ENCODE measurements at places on chromosomes 7 and 10.

DNA sequence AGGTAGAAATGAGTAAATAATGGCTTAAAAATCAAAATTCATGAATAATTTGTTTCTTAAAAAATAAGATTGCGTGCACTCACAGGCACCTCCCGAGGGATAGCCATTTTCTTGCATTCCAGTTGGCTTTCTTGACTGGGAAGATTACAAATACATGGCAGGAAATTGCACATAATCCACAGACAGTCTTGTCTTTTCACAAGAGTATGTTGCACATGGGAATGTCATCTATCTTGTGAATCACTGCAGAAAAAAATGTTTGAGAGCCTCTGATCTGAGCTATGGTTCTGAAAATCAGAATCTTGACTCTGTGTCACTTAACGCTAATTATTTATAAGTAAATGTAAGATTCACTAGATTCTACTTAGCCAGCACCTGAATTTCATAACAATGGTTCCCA is 74.1 kb upstream of the PRKG1 start:
- DNase-seq = no peak

DNA sequence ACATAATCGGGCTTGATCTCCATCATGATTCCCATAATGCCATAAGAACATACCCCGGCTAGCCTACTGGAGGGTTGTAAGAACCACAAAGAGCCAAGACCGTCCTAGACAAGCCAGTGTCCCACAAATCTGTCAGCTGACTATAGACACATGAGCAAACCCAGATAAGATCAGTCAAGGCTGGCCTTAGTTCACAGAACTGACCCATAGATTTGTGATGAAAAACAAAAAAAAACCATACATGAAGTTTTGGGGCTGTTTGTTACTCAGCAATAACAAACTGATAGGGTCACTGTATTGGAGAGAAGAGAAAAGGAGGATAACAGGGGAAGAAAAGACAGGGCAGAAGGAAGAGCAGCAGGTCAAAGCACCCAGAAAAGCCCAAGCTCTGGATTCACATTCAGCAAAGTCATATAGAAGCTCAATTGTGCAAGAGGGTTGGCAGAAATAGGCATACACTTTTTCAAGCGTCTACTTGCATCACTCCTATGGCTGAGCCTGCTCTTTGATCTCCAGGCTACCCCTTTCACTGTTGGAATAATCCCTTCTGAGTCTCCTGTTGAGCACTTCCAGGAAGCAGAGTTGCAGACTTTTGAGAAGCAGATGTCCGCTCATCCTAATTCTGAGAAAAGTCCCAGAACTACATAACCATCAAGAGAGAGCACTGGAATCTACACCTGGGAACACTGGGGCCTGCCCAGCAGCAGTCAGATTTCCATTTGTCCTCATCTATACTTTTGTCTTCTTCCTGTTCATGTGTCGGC is 122.0 kb upstream of the HABP2 start:
- DNase-seq = no peak

DNA sequence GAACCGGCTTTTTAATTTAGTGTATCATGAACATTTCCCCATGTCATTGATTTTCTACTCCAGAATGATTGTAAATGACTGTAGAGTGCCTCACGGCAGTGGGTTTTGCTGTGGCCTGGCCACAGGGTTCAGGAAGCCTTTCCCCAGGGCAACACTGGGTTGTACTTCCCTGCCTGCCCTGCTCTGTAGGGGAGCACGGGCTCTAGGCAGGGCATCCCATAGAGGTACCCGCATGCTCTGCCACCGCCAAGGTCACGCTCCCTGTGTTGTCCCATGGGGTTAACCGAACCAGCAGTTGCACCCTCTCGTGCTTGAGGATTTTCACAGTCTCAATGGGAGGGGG is 63.8 kb downstream of the BPGM start:
- peak; percentile 13 for DNase-seq

- no peak for DNase-seq
These were observed 399.9 kb downstream of the GATA3 start for GRCh38 chr10:8454357-8454756.

- DNase-seq = no peak
These were observed 859 bp upstream of the CH25H start for GRCh38 chr10:89207801-89208551.
